NCI-H446 treated with DMSO at 0.1 percent for 48 hours (cell line): ENCODE measurements at places on chromosomes 4 and X.

- DNase-seq = no peak
These were observed 120.8 kb downstream of the RASL11B start for GRCh38 chr4:52982946-52983340.

DNA sequence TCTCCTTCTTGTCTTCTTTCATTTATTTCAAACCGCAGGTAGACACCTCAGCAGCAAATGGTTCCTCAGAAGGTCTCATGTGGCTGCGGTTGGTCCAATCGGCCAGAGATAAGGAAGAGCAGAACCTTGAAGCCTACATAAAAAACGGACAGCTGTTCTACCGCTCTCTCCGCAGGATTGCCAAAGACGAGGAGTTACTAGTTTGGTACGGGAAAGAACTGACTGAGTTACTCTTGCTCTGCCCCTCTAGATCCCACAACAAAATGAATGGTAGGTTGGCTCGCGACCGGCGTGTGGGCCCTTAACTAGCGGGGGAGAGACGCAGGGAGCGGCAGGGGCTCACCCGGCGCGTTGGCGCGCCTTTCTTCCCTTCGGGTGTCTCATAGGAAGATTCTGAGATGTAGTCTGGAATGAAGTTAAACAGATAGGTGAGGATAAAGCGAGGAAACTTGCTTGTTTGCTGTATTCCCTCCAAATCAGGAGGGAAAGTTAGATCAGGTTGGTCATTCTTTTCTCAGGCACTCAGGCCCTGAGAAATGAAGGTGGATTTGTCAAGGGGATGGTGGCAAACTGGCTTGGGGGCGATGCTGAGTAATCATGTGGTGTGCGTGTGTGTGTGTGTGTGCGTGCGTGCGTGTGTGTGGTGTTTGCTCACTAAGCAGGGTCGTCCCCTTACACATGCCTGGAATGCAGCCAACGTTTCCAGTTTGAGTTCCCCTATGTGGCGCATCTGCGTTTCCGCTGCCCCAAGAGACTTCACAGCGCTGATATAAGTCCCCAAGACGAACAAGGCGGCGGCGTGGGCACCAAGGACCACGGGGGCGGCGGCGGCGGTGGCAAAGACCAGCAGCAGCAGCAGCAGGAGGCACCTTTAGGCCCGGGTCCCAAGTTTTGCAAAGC is 4.2 kb downstream of the PRDM8 start:
- DNase-seq = no peak

DNA sequence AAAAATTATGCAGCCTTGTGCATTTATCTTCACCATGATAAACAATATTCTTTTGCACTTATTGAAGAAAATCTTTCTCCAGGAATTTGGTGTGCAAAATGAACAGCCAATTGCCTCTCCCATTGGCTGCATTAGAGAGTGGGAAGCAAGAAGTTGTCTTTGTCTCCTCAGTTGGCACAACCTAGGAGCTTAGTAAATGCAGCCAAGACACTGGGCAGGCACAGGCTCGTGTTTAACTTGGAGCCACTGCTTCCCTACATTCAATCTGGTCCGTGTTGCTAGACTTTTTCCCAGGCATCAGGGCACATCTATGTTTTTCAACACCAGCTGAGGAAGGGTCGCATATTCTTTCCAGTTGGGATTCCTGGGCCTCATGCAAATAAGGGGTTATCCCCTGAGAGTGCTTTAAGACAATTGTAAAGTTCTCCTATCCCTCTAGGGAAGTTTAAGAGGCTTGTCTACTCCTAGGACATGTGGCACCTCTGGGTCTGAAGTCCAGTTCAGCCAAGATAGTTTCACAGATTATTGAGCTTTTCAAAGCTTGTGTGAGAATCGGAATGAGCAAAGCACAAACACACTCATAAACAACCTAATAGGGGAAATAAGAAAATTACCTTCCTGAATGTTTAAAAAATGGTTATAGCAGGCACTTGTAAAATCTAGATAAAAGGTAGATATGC is 31.8 kb upstream of the SRD5A3 start:
- DNase-seq = no peak

- DNase-seq = no peak
These were observed 5.3 kb upstream of the SHISA3 start for GRCh38 chr4:42391981-42392380.

DNA sequence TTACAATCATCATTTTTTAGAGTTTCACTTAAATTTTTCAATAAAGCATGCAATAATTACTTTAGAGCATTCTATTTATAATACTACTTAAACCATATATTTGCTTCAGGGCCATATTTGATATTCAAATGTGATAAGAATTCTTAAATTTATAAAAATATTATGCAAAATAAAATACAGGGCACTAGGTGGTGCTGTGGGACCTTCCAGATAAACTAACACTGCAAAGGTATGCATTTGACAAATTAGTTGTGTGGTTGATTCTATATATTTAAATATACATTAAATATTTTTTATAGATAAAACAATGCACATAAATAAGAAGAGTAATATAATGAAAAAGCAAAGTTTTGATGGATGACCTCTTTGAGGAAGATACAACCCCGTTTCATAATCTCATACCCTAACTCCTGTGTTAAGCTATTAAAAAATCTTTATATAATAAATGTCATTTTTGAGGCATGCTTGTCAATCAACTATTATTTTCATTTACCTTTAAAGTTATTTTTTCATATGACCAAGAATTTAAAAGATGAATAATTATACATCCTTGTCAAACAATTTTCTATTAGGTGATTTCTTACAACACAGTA is 128.4 kb downstream of the REELD1 start:
- no peak for DNase-seq

- no peak for DNase-seq
These were observed 168.5 kb upstream of the DMD start for GRCh38 chrX:33379839-33380238.

GRCh38 chrX:17994429-17994828 is 133.3 kb upstream of the RAI2 start:
- no peak for DNase-seq

DNA sequence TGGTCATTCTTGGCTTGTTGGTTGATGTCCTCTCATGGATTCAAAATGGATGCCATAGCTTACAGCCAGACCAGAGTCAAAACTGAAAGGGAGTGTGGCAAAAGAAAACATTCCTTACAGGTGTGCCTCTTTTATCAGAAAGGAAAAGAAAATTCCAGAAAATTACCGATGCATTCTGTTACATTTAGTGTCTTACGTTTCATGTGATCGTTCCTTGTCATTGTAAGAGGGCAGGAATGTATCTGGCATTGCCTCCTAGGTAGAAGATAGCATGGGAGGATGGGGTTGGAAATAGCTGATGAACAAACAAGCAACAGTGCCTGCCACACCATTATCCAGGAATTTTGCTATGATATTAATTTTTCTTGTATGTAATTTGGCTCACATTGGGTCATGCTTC is 13.1 kb downstream of the GRXCR1 start:
- DNase-seq = no peak

DNA sequence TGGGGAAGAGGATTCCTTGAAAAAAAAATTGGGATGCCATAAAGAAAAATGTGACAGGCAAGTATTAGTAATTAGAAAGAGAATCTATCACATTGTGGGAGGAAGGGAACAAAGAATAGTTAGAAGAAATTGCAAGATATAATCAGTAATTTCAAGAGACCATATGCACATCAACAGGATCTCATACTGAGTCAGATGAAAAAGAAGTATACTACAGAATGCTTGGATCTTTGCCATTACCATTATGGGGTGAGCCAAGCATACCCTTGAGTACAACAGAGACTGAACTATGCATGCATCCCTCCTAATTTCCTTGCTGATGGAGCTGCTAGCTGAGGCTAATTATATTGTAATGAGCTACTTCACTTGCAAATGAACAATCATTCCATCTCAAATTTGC is 287.6 kb downstream of the PAPSS1 start:
- DNase-seq = peak; percentile 1

- DNase-seq = no peak
These were observed 9.1 kb downstream of the EMCN start for GRCh38 chr4:100508691-100509090.
